ENCODE measurements at places on chromosomes 16 and 17.

- DNase-seq = no peak
Observed at GRCh38 chr16:17129971-17130370, 340.8 kb downstream of the XYLT1 start.

DNA sequence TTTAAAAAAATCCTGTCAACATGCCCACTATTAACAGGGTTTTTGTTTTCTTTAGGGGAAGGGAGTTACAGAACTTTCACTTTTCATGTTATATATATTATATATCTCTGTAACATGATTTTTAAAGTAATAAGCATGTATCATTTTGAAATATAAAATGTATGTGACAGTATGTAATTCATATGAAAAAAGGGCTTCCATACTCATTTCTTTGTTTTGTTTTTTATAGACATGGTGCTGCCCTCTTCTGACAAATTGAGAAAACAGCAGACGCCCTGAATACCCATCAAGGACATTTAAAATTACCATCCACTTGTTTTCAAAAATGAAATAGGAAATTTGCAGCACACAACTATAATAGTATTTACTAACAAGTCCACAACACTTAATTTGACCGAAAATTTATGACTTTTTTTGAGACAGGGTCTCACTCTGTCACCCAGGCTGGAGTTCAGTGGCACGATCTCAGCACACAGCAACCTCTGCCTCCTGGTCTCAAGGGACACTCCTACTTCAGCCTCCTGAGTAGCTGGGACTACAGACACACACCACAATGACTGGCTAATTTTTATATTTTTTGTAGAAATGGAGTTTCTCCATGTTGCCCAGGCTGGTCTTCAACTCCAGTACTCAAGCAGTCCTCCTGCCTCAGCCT, 30.4 kb downstream of the CFDP1 start:
- no peak for DNase-seq

DNA sequence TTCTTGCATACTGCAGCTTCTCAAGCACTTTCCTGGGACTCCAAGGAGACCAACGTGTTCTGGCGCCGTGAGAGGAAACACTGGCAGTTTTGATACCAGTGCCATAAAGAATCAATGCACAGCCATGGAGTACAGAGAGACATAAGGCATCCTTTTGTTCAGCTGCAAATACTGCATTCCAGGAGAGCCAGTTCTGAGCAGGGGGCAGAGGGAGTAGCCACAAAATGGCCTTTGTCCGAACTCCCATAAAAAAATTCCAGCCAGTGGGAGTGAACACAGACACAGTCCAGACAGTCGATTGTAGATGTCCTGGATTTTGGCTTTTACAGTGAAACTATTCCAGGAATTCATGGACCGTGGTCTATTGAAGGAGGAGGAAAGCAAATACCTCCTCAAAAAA, 36.2 kb upstream of the TEKT3 start:
- DNase-seq = no peak

GRCh38 chr16:49498666-49499413, 125.2 kb downstream of the C16orf78 start:
- no peak for DNase-seq

DNA sequence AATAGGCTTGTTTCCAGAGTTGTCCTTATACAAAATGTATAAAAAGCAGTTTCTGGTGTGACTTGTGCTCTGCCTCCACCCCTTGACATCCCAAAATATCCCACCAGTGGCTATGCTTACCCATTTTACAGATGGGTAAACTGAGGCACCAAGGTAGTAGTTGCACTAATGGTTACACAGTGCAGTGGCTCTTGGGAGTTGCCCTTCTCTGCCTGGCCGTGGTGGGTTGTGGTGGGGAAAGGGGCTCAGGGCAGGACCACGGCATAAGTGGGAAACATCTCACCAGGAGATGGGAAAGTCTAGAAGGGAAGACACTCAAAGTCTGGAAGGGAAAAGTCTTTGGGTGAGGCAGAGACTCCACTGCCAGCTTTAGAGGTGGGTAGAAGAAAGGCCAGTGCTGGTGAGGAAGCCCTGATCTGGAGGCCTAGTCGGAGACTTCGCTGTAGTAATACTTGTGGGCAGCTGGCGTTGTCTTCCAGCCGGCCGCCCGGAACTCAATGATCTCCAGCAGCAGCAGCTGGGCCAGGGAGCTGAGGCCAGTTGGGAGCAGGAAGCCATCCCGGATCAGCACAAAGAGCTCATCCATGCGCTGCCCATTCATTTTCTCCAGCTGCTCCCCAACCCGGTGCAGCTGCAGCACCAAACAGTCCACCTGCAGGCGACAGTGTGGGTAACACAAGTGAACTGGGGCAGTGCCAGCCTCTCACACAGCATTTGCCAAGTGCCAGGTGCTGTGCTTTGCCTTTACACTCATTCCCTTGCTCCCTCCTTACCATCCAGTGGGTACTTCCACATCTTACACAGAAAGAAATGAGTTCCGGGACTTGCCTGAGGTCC, 4.5 kb downstream of the MIF4GD start:
- no peak for DNase-seq

DNA sequence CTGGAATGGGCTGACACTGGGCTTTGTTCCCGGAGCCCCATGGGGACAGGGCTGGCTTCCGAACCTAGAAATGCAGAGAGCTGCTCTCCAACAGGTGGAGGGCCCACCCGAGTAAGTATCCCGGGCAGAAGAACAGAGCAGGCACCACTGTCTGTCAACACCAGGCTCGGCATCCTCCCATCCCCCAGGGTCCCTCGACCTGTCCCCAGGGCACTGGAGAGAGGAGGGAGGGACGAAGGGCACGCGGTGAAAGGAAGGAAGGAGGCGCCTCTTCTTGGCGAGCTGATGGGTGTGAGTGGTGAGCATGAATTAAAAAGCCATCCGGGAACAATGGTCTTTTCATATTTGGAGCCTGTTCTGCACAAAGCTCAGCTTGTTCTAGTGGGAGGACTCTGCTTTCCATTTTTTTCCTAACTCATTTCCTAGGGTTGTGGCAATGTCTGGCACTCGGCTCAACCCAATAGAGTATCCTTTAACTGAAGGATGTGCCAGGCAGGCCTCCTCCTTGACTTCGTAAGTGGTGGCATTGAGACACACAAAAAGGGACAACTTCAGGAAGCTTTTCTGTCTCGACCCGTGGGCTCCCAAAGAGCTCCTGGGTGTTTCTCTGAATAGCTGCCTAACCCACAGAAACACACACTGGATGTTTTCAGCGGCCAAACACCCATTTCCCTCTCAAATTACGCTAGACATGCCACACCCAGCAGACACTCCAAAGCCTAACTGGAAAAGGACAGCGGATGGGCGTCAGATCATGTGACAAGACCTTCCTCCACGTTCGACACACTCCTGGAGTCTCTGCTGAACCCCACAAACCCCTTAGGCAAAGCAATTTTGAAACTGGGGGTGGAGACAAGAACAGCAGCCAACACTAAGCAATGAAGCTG, 47.7 kb downstream of the ZFHX3 start:
- DNase-seq = no peak

DNA sequence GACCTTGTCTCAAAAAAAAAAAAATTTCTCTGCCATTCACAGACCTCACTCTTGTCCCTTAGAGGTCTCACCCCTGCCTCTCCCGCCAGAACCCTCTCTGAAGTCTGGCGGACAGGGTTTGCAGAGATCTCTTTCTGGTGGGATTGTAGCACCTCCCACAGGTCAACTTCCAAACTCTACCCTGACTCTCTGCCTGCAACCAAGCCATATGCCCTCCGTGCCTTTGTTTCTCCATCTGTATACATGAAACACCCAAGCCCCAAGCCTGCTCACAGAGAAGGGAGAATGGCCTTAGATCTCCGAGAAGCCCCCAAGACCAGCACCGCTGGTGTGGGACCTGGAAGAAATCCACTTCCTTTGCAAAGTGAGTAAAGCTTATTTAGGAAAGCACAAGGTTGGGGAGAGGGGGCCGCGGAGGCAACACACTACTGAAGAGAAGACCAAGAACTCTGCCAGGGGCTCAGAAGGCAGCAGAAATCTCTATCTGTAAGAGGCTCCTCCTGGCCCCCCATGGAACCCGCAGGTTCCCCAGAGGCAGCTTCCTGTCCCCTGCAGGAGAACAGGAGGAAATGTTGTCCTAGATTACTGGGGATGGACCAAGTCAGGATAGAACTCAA, 219.9 kb downstream of the C16orf78 start:
- no peak for DNase-seq

- DNase-seq = no peak
Observed at GRCh38 chr16:26665166-26665939, 401.4 kb upstream of the C16orf82 start.

DNA sequence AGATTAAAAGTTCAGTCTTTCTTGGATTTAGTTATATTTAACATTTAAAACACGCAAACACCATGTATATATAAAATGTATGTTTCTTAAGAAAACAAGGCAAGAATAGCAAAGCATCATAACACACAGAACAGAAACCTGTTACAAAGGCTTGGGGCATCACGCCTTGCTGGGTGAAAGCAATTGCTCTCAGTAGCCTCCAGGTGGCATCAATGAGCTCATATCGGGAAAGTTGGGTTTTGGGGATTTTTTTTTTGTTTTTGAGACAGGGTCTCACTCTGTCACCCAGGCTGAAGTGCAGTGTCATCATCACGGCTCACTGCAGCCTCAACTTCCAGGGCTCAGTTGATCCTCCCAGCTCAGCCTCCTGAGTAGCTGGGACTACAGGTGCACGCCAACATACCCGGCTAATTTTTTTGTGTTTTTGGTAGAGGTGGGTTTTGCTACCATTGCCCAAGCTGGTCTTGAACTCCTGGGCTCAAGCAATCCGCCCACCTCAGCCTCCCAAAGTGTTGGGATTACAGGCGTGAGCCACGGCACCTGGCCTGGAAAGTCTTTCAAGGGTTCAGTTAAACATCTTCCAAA, 56.9 kb downstream of the CYB5D2 start:
- DNase-seq = peak; percentile 20

- no peak for DNase-seq
Observed at GRCh38 chr16:12245088-12245920, 268.8 kb downstream of the SNX29 start.

- no peak for DNase-seq
Observed at GRCh38 chr16:54140057-54140787, 146.4 kb downstream of the IRX3 start.

GRCh38 chr16:69145658-69146057, 13.2 kb downstream of the UTP4 start:
- DNase-seq = no peak

DNA sequence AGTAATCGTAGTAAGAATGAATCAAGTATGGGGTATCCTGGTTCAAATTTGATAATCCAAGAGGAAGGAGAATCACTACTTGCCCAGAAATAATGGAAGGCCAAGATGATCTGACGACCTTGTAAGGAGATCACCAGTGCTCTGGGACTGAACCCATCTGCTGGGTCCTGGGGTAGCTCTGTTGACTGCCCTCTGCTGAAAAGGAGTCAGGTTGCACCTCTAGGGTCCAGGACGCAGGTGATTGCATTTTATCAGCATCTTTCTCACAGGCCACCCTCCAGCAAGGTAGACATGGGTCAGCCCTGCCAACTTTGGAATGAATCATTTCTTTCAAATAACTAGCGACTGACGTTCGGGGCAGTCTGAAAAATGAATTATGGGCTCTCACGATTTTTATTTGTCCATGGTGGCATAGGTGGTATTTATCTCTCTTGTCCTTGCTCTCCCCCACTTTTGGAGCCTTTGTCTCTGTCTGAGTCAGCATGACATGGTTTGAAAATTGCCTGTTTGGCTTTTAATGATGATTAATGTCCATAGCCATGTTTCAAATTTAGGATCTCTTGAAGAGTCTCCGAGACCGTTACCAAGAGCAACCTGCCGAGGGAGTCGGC, 163.7 kb downstream of the MSI2 start:
- DNase-seq = no peak

GRCh38 chr17:38328620-38329019, 15.1 kb downstream of the GPR179 start:
- DNase-seq = no peak

DNA sequence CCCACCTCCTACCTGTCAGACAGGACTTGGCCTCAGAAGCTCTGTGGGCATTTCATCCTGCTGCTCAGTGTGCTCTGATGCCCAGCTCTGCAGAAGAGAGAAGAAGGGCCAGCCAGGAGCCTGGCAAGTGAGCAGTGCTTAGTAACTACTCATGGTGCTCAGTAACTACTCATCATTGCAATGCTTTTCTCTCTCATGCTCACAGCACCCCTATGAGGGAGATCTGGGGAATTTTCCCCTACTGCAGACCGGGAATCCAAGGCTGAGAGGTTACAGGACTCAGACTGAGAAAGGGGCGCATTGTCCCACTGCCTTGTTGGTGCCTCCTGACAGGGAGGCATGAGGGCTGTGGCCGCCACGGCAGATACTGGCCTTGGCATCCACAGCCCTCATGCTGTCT, 261.1 kb downstream of the C16orf95 start:
- DNase-seq = no peak

DNA sequence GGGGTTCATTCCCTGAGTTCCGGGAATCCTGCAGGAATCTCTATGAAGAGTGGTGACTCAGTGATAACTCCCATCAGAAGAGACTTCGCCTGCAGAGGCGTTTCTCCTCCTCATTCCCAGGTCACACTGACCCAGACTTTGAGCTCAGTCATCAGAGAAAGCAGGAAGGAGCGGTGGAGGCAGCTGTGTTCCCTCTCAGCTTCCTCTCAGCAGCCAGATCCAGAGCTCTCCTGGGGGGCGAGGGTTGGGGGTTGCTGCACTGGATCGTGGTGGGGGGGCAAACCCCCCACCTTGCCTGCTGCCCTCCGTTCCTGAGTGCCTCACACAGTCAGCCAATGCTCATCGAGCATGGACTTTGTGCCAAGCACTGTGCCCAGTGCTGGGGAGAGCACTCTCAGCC, 271.2 kb downstream of the CBLN1 start:
- DNase-seq = no peak

DNA sequence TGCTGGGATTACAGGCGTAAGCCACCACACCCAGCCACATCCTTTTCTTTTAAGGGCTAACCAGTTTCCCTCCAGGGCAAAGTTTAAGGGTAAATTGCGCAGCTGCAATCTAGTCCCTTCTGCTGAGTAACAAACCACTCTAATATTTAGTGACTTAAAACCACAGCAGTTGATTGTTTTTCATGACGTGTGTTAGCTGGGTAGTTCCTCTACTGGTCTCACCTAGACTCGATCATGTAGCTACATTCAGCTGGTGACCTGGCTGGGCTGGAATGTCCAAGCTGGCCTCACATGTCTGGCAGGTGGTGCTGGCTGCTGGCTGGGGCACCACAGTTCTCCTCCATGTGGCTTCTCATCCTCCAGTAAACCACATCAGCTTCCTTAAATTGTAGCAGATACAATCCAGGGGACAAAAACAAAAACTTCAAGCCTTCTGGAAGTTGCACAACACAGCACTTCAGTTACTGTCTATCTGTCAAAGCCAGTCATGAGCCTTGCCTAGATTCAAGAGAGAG, 75.5 kb downstream of the GPRC5B start:
- DNase-seq = no peak
